ENCODE measurements at places on chromosomes 16 and 17.

- no peak for DNase-seq
Observed at GRCh38 chr17:18917506-18918032, 34.4 kb upstream of the SLC5A10 start.

GRCh38 chr16:88613293-88613692 is 25.1 kb upstream of the IL17C start:
- no peak for DNase-seq

DNA sequence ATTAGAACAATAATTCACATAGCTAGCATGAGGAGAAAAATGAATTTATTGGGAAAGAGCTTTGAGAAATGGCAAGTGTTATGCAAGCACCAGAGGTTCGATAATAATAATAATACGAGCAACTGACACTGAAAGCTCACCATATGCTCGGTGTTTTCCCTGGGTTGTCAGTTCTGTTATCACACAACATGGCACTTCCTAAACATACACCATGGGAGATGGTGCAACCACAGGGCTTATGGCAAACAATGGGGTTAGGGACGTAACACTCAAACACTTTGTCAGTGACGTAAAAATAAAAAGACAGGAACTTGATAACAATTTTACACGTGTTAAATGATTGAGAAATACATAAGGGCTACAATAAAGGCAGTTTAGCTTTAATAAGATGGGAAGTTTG is 23.7 kb downstream of the OR1D5 start:
- no peak for DNase-seq

DNA sequence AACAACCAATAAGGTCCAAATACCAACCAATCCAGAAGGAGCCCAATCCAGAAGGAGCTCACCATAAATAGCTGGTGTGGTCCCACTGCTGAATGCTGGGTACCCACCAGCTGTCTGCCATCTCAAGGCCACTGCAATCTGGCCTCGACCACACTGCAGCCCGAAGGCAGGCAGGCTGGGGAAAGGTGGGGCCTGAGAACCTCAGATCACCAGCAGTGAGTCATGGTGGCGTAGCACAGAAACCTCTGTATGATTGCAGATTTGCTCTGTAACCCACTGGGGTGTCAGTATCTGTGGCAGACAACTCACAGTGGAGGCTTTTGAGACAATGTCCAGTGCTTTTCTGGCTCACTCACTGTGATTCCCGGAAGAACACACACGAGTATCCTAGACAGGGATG is 14.7 kb upstream of the CMTR2 start:
- no peak for DNase-seq

GRCh38 chr16:55515111-55515510 is 6.2 kb downstream of the LPCAT2 start:
- DNase-seq: no peak

- no peak for DNase-seq
Observed at GRCh38 chr17:15479703-15480102, 12.3 kb upstream of the CDRT4 start.

- no peak for DNase-seq
Observed at GRCh38 chr17:67055041-67055443, 10.7 kb downstream of the CACNG1 start.

GRCh38 chr17:83085103-83085502 is 5.7 kb downstream of the METRNL start:
- DNase-seq: no peak

DNA sequence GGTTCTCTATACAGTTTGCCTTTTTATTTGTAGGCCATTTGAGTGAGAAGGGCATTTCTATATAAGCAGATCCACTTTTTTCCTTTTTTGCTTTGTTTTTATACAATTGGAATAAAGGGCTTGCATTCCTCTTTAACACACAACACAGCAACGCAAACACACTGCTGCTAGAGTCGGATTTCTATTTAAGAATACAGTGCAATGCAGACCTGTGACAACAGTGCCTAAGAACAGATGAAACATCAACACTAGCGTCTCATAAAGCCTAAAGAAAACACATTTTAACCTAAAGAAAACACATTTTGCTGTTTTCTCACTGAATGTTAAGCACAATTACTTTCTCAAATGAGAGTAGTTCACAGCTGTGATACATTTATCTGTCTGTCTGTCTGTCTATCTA is 1141.1 kb downstream of the CDH11 start:
- no peak for DNase-seq

DNA sequence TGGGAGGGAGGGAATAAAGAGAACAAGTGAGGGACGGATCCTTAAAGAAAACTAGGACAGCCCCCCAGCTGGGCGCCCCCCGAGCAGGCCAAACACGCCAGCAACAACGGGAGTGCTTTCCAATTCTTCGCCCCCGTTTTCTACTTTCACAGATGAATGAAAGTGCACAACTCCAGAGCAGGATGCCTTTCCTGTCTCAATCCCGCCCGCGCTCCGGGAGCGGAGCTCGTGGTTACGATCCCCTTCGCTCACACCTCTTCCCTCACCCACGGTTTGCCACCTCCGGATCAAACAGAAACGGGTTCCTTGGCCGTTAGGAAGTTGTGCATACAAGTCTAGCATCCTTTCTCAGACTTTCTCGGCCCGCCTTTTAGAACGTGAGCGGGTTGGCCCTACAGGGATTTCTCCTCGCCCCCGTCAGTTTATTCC is 680 bp downstream of the SKA2 start:
- DNase-seq: no peak

GRCh38 chr17:2481760-2482159 is 29.9 kb downstream of the METTL16 start:
- DNase-seq: no peak

- no peak for DNase-seq
Observed at GRCh38 chr16:2092256-2092620, 43.5 kb downstream of the PKD1 start.

- DNase-seq: no peak
Observed at GRCh38 chr16:69859105-69859989, 91.8 kb upstream of the CLEC18A start.

GRCh38 chr17:20234276-20234675 is 225.1 kb downstream of the SPECC1 start:
- DNase-seq: no peak

GRCh38 chr16:48217708-48218107 is 26.4 kb upstream of the LONP2 start:
- no peak for DNase-seq

GRCh38 chr17:82882715-82883418 is 43.0 kb upstream of the ZNF750 start:
- DNase-seq: no peak

DNA sequence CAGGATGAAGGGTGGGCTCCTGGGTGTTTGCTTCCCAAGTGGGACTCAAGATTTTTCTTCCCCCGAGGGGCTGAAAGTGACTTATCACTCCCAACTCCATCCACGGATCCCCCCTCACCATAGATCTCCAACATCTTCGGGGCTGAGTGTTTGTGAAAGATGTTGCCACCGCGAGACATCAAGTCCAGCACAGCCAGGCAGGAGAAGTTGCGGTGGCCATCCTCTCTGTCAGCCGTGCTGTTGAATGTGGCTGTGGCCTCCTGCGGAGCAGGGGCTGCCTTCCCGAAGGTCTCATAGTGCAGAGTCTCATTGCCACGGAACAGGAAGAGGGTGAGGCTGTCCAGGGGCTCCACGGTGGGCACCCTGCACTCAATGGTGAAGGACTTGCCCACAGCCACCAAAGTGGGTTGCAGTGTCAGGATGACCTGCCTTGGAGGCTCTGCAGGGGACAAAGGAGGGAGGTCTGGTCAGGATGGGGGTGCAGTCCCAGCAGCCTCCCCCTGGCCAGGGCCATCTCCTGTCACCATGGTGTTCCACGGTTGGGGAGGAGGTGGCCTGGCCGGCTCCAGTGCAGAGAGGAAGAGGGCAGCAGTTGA is 5.5 kb downstream of the PRR29 start:
- no peak for DNase-seq

- DNase-seq: no peak
Observed at GRCh38 chr16:75794426-75794825, 68.1 kb upstream of the CPHXL start.

- peak; percentile 83 for DNase-seq
Observed at GRCh38 chr17:35242158-35242804, 591 bp upstream of the SLFN5 start.

GRCh38 chr16:6250511-6250910 is 1082.1 kb upstream of the RBFOX1 start:
- DNase-seq: no peak

DNA sequence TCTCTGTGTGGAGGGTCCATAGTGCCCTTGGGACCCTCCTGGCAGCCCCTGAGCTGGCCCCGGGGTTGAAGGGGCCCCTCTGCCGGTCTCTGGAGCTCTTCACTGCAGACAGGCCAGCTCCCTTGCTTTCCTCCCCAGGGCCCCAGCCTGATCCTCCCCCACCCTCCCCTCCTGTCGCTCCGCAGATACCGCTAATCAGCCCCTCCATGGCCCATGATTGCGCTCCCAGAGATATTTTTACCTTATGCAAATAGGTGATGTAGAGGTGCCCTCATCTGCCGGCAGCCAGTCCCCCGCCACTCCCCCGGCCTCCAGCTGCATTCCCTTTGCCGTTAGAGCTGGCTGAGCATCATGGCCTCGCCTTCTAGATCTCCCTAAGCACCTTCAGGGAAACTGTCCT is 9.2 kb downstream of the MMP15 start:
- no peak for DNase-seq

Data from GM12892 (cell line).